ENCODE measurements at places on chromosomes 4 and X.

GRCh38 chrX:45715748-45716147 lies 515.1 kb upstream of the DIPK2B start:
- DNase-seq: no peak

DNA sequence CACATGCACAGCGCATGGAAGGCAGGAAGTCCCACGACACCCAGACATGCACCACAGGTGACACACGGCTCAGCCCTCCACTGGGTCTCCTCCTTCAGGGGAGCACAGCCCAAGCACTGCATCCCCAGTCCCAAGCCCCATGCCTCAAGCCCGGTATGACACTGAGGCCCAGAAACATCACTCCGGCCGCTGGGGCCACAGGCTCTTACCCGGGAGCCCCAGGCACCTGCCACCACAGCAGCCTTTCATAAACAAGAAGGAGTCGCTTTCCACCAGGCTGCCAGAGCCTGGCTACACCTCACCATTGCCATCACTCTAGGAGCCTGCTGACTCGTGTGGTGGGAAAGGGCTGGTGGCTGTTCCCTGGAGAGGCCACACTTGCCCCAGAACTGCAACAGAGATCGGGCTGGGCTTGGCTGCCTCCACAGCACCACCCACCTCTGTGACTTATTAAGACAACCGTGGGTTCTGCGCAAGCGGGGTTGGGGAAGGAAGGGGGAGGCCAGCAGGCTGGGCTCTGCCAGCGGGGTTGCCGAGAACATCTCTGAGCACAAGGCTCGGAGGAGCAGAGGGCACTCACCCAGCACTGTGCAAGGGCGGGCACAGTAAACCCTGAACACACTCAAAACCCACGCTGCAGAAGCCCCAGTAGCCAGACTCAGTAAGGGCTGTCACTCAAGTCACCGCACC lies 4.5 kb downstream of the HAUS7 start:
- DNase-seq: no peak

DNA sequence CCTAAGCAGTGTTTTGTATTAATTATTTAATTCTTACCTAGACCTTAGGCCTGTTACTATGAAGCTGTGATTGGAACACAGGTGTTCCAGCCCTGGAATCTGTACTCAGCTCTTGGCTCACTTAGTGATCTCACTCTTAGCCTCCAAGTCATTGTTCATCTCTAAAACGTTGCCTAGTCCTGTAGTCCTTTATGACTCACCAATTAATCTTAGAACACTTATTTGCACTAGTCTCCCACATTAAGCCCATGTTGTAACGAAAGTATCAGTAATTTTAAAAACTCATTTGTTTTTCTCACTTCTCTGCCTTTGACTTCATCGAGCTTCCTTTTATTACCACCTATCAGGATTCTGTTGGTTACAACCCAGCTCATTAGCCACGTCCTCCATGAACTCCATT lies 1224.7 kb upstream of the TENM3 start:
- no peak for DNase-seq

GRCh38 chr4:39118034-39118658 lies 56.1 kb downstream of the KLHL5 start:
- no peak for DNase-seq

DNA sequence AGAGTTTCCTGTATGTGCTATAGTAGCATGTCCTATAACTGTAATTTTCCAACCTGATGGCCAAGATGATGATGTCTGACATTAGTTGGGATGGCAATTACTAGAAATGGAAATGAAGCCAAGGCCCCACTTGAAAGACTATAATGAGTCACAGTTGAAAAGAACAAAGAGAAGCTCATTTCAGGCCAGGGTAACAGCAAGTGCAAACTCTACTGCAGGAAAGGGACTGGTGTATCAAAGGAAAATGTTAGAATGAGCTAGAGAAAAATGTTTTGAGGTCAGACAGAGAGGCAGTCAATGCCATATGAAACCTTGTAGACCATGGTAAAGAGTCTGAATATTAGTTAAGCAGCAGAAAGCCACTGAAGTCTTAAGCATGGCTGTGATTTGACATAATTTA lies 146.2 kb upstream of the SH3RF1 start:
- no peak for DNase-seq

DNA sequence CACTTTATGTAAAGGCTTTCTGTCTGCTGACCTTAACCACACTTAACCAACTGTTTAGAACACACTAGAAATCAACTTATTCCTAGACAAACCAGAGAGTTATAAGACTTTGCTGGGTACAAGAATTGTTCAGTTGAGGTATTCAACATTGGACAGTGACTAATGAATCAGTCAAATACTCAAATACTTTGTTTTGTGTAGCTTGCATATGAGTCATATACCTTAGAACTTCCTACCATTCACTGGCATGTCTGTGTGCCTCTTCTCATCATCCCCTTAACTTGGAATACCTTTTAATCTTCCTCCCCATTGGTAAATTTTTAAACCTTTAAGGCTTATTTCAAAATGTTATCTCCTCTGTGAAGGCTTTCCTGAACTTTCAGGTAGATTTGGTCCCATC lies 708.8 kb upstream of the GRIA3 start:
- DNase-seq: no peak

GRCh38 chr4:123230061-123230460 lies 166.5 kb upstream of the SPRY1 start:
- no peak for DNase-seq

GRCh38 chrX:18424482-18425198 lies 768 bp upstream of the CDKL5 start:
- DNase-seq: no peak

GRCh38 chrX:47226531-47227333 lies 6.1 kb upstream of the USP11 start:
- DNase-seq: no peak

- no peak for DNase-seq
These were observed 70.3 kb downstream of the CRMP1 start for GRCh38 chr4:5822619-5823018.

DNA sequence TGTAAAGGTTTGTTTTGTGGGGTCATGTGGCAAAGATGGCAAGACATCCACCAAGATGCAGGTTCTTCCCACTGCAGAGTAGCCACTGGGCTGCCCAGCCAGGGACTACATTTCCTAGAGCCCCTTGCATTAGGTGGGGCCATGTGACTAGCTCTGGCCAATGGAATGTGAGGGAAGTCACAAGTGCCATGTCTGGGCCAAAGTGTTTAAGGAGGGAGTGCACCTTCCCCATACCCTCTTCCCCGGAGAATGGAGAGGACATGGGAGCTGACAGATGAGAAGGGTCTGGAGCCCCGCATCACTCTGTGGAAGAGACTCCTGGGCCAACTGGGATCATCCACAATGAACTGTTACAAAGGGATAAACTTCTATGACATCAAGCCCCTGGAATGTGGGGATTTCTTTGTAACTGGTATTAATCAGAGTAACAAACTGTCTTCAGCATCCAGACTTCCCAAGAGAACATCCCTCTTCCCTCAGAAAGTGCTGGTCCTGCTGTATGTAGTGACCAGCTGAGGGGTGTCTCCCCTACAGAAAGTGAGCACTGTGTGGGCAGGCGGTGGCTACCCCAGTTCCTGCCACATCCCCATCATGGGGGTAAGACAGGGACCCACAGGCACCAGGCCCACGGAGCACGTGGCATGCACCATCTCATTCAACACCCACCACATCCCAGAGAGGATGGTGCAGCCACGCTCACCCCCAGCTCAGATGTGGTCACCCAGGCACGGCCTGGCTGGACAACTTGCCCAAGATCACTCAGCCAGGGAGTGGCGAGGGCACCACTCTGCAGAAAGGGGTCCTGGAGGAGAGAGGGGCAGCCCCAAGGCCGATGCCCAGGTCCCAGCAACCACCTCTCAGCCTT lies 10.9 kb downstream of the PPP2R2C start:
- no peak for DNase-seq

GRCh38 chrX:100512471-100512870 lies 72.3 kb upstream of the TNMD start:
- DNase-seq: no peak

- no peak for DNase-seq
These were observed 12.7 kb downstream of the FRAS1 start for GRCh38 chr4:78069859-78070258.

- no peak for DNase-seq
These were observed 139.7 kb downstream of the EFHC2 start for GRCh38 chrX:44203791-44204190.

- DNase-seq: no peak
These were observed 6.3 kb upstream of the SORCS2 start for GRCh38 chr4:7186031-7186430.

- no peak for DNase-seq
These were observed 26.9 kb upstream of the PPP2R3B start for GRCh38 chrX:413322-414201.

GRCh38 chr4:103097112-103097511 lies 2.5 kb downstream of the BDH2 start:
- DNase-seq: no peak

GRCh38 chr4:182144626-182145333 lies 98.4 kb upstream of the TENM3 start:
- DNase-seq: no peak

DNA sequence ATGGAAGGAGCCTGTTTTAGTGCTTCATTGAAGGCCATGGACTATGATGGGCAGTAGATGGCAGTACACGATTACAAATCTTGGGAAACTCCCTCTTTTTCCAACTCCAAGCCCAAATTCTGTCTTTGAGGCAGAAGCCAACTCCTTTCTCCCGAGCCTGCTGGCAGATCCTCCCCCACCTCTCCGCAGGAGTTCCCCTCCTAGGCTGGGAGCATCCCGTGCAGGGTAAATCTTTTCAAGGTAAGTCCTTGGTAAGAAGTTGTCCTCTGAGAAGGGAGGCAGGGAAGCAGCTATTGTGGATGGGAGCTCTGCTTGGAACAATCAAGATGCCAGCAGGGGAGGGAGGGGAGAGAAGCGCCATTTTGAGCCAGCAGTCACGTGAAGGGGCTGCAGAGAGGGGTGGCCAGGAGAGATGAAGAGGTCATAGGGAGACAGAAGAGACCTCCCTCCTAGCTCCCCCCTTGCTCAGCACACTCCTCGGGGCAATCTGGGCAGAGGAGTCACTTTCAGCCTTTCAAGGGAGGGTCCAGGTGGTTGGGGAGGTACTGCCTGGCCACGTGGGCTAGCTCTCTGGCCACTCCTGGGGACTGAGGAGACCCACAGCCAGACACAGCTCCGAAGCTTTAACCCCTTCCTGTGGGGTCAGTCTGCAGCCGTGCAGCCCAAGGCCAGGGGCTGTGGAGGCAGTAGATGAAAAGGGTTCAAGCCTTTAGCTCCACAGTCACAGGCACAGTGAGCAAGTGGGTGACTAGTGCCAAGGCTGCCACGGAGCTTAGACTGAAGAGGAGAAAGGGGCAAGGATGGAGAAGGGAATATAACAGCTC lies 9.6 kb downstream of the CC2D2A start:
- no peak for DNase-seq

Measured in T-helper 2 cell treated with Interferon-gamma antibody and Interleukin-4, amounts not matched to agents 5 μg/mL and 100 μg/mL, for 36 hours (primary cell).